Choroid plexus epithelial cell (primary cell): ENCODE measurements at places on chromosomes 13 and 19.

- no peak for DNase-seq
These were observed 1095.8 kb downstream of the UQCRFS1 start for GRCh38 chr19:28117143-28117542.

GRCh38 chr13:69450245-69450644, 657.4 kb upstream of the ATXN8OS start:
- DNase-seq: no peak

DNA sequence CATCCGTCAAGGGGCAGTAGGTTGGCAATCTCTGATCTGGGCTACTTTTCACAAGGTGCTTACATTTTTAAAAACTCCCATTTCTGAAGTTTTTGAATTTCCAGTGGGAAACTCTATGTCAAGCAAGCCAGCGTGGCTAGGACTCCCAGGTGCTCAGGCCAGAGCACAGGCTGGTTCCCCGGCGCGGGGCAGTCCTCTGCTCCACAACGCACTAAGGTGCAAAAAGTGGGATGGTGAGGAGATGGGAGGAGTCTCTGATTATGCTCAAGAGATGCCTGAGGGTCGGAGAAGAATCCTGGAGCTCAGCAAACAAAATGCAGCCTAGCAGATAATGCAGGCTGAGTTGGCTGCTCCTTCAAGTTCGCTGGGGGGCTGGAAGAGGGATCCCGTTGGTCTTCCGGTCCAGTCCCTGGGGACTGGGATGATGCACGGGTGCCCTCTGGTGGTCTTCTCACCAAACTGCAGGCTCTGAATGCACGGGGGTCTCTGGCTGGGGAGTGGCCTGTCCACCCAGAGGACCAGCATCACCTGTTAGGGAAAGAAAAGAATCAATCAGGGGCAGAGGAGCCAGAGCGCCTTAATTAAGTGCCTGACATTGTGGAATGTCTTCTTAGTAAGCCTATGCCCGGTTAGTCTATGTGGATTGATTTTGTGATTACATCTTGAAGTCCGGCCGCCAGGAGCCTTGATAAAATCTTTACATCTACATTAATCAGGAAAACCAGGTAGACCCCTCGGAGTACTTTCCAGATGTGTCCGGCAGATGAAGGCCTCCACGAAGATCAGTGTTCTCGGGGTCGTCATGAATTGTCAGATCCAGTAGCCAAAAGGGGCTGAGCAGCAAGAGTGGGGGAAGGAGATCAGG, 244.4 kb upstream of the MAB21L1 start:
- peak; percentile 60 for DNase-seq

- DNase-seq: peak; percentile 80
These were observed 2.8 kb upstream of the CIRBP start for GRCh38 chr19:1266129-1266915.

DNA sequence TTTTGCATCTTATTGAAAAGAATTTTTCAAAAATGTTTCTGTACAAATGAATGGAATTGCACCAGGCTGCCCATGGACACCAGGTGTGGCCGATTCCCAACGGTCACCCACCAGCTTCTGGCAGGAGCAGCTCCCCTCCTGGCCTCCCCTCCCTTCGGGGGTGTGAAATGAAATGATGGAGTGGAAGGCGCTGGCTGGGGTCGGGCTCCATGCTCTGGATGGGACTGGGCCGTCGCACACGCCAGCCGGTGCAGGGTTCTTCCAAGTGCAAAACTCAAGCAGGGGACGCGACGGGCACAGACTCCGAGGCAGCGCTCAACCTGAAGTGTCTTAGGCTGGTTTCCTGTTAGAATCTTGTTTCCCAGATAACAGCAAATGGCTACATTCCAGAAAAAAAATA, 21.9 kb downstream of the C19orf44 start:
- no peak for DNase-seq

- DNase-seq: peak; percentile 17
These were observed 7.4 kb upstream of the CEACAM18 start for GRCh38 chr19:51470966-51471365.

DNA sequence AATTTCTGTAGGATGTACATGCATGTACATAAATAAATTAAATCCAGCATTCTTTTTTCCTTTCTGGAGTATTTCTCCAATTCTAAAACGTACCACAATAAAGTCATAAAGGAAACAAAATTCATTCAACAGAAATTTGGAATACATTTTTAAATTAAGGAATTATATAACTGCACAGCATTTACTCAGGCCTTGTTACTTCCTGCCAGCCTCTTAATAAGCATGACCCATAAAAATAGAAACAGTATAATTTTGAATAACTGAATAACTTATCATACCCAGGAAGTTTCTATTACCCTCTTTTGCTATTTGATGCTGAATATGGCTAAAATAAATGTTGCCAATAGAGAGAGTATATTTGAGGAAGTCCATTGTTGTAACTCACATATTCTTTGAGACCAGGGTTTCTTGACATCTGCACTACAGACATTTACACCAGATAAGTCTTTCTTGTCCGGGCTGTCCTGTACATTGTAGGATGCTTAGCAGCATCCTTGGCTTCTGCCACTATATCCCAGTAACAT, 178.2 kb downstream of the KLF12 start:
- DNase-seq: no peak

GRCh38 chr13:75329097-75329496, 152.9 kb downstream of the TBC1D4 start:
- no peak for DNase-seq

DNA sequence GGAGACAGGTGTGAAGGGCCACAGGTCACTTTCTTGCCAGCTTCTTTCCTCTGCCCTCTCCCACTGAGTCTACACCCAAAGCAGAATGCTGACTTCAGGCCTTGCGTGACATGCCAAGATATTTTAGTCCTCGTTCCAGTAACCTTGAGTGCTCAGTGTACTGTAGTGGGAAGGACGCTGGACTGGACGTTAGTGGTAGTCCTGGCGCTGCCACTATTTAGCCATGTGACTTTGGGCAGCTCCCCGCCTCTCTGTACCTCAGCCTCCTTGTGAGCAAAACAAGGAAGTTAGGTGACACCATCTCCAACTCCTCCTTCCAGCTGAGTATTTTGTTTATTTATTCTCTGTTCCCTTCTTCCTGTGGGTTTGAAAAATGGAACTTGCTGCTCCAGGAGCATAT, 86.1 kb downstream of the FRY start:
- peak; percentile 23 for DNase-seq

GRCh38 chr13:40116008-40116407, 460.5 kb downstream of the COG6 start:
- peak; percentile 97 for DNase-seq

- peak; percentile 15 for DNase-seq
These were observed 1.3 kb downstream of the ZNF616 start for GRCh38 chr19:52138278-52138982.

- DNase-seq: no peak
These were observed 1373.9 kb downstream of the OLFM4 start for GRCh38 chr13:54402495-54402894.

GRCh38 chr13:68551701-68552522, 1321.8 kb upstream of the PCDH9 start:
- DNase-seq: no peak

DNA sequence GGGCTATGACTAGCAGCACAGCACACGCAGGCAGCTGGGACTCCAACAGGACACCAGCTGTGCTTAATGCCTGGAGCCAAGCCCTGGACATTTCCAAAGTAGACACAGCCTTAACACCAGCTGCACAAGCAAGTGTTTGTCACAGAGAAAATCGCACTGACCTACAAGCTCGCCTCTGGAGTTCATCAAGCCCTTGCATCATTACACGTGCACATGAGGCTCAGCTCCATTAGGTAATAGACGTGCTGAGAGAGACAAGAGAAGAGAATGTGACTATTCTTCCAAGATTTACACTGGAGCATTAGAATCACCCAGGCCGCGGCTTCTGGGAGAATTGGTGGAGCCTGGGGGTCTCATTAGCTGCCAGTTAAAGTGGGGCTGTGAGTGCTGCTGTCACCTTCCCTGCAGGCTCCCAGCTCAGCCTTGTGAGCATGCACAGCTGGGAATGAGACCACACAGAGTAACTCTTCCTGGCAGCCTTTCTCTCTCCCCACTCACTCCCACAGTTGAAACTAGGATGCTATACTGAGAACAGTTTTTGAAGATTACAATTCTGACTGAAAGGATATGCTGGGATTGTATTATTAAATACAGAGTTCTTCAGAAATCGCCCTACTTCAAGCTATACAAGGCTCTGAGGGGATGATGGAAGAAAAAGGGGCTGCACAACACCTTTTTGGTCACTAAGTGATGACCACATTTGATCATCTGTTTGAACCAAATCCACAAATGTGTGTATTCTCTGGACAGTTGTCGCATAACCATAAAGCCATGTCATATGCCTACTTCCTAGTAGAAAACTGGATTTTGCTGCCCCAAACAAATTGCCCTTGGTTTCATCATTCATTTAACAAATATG, 10.5 kb downstream of the STOML3 start:
- DNase-seq: peak; percentile 39

GRCh38 chr19:38551450-38551813, 66.3 kb downstream of the MAP4K1 start:
- DNase-seq: no peak

GRCh38 chr19:10352764-10353671, 13.6 kb upstream of the ICAM3 start:
- peak; percentile 43 for DNase-seq

GRCh38 chr19:4058693-4059452, 7.8 kb downstream of the ZBTB7A start:
- DNase-seq: no peak

GRCh38 chr19:6039566-6040225, 61.8 kb upstream of the RANBP3 start:
- no peak for DNase-seq

GRCh38 chr13:40777166-40777808, 6.3 kb upstream of the MRPS31 start:
- DNase-seq: peak; percentile 71

- no peak for DNase-seq
These were observed 52.3 kb upstream of the USP29 start for GRCh38 chr19:57067440-57067839.

DNA sequence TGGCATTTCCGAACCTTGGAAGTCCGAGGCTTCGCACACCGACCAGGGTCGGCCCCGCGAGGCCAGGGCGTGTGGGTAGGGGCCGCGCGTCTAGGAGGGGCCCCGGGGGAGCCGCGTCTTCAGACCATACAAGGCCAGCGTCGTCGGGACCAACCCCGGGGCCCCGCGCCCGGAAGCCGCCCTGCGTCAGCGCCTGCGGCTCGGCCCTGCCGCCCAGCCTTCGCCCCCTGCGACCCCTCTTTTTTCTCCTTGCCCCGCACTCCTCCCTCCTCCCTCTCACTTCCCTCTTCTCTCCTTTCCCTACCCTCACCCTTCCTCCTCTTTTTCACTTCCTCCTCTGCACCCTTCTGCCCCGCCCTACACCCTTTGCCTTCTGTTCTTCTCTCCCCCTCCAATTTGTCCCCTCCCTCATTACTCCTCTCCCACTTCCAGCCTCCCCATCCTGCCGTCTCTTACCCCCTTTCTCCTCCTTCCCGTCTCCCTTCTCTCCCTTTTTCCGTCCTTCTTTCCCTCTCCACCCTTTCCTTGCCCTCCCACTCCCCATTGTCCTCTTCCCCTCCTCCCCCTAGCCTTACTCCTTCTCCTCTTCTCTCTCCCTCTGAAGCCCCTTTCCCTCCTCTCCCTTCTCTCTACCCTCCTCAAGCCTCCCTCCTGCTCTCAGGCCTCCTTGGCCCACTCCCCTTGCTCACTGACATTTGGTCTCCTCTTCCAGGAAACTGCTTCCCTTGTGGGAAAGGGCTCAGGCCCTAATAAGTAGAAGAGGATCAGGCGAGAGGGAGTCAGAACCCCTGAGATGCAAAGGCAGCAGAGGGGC, 2.2 kb upstream of the PLEKHG2 start:
- no peak for DNase-seq

GRCh38 chr19:12314553-12314952, 18.9 kb downstream of the ZNF563 start:
- DNase-seq: no peak

DNA sequence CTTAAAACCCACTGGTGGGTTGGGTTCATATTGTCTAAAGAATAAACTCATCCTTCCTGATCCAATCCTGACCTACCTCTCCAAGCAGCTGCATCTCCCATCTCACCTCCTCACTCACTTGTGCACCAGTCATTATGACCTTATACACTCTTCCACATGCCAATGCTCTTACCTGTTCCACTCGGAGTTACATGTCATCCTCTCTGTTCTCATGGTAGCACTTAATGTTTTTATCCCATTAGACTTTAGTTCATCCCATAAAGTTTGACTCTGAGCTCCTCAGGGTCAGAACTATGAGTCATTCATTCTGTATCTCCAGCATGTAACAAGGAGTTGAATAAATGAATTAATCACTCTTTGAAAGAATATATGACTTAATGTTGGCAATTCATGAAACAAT, 330.2 kb downstream of the KLF12 start:
- peak; percentile 48 for DNase-seq

GRCh38 chr19:55223291-55224037, 5.1 kb downstream of the TMEM86B start:
- no peak for DNase-seq

DNA sequence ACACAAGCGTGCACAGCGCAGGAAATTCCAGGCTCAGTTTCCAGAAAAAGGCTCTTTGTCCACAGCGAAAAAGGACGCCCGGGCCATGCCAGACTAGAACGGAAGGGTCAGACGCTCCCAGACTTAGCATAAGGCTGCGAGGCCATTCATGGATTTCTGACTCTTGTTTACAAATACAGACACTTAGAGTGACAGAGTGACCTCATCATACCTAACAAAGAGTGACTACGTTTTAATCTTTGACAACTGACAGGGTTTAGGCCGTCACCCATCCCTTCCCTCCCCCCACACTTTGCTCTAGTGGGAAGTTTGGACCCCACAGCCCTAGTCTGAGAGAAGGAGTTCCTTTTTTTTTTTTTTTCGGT, 418 bp upstream of the ZNF709 start:
- DNase-seq: no peak

GRCh38 chr19:40810160-40810559, 11.2 kb downstream of the EGLN2 start:
- DNase-seq: no peak

- no peak for DNase-seq
These were observed 17.7 kb downstream of the PLEKHF1 start for GRCh38 chr19:29683009-29683408.

DNA sequence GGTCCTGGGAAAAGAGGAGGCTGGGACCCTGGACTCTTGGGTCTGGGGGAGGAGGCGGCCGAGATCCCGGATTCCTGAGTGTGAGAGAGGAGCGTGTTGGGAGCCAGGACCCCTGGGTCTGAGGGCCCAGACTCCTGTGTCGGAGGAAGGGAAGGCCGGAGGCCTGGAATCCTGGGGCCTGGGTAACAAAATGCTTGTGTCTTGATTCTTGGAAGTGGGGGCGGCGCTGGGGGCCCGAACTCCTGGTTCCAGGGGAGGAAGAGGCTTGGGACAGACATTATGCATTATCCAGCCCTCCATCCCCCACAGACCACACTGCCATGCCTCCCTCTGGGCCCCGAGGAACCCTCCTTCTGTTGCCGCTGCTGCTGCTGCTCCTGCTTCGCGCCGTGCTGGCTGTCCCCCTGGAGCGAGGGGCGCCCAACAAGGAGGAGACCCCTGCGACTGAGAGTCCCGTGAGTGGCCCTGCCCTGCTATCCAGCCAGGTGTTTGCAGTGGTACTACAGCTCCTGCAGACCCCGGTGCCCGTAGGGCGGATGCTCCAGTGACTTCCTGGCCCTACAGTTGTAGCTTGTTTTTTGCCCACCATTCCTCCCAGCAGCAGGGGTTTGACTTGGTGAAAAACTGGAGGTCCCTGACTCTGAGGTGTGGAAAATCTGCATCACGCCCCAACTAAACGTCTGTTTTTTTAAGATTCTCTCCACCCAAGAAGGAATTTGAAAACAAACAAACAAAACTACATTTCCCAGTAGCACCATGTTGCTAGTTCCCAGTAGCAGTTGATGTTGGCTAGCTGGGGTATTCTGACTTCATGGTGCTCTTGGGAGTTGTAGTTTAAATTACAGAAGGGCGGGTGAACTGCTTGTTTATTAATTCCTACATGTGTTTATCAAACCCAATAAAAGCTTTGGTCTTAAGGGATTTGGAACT, 630 bp downstream of the NUCB1 start:
- DNase-seq: peak; percentile 76
